Stimulated activated naive CD4-positive, alpha-beta T cell (primary cell): ENCODE measurements at places on chromosomes 3 and 15.
A peak's percentile ranks its signal among the peaks of the same experiment; 100 is the strongest.

GRCh38 chr15:85889956-85890619 is 95.4 kb upstream of the KLHL25 start:
- no peak for DNase-seq

DNA sequence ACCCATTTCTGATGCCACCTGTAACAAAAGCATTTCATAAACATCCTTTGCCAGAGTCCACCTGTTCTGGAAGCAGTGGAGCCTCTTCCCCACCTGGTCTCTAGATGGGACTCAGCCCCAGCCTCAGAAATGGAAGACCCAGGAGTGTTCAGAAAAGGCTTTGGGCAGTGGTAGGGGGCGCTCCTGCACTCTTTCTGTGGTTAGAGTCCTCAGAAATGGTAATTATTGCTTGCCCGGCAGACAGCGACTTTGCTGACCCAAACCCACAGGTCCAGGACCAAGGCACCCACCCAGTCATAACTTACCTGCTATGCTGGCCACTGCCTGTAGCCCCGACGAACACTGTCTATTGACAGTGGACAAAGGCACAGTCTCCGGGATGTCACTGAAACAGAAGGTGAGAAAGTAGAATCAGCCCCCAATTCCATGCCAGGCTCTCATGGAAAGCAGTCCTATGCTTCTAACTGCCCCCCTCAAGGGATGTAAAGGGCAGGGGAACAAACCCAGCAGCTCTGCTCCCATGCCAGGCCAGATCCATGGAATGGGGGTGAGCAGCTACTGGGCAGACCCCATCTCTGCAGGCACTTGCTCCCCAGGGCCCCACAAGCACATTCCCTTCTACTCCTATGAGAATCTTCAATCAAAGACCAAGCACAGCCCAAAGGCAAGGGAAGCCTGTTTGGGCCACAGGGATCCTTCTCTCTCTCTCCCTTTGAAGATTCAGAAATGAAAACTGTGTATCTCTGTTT is 5.1 kb downstream of the ACAA1 start:
- DNase-seq, result no peak

- DNase-seq, result no peak
Measured at GRCh38 chr15:25787855-25788520, 75.1 kb downstream of the ATP10A start.

DNA sequence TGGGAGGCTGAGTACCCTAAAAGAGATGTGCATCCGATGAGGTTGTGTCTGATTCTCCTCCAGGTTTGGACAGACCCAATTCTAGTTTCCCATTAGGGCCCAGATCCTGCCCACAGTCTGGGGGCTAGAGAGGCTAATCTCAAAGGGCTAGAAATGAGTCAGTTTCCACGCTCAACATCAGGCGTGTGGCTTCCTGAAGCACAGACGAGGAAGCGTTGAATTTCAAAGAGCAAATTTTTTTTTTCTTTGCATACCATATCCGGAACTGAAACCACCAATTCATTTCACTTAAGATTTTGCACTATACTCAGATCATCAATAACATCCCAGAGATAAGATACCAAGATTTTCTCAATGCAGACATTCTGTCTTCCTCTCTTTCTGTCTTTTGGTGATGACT is 173.8 kb upstream of the BCL6 start:
- DNase-seq, result peak; percentile 13
